ENCODE measurements at places on chromosomes 3 and 15. TPM values are rescaled to one million over a fixed set of nuclear protein-coding genes. Genes with fewer than 3 reads are reported as not detected.

GRCh38 chr15:43277231-43277823, 10.6 kb upstream of the TGM5 start:
- no peak for DNase-seq
- H3K36me3 ChIP-seq, result no peaks in the 10 kb centered on the region
- H3K4me1 ChIP-seq, result peaks cover 9% of the 10 kb centered on the region

DNA sequence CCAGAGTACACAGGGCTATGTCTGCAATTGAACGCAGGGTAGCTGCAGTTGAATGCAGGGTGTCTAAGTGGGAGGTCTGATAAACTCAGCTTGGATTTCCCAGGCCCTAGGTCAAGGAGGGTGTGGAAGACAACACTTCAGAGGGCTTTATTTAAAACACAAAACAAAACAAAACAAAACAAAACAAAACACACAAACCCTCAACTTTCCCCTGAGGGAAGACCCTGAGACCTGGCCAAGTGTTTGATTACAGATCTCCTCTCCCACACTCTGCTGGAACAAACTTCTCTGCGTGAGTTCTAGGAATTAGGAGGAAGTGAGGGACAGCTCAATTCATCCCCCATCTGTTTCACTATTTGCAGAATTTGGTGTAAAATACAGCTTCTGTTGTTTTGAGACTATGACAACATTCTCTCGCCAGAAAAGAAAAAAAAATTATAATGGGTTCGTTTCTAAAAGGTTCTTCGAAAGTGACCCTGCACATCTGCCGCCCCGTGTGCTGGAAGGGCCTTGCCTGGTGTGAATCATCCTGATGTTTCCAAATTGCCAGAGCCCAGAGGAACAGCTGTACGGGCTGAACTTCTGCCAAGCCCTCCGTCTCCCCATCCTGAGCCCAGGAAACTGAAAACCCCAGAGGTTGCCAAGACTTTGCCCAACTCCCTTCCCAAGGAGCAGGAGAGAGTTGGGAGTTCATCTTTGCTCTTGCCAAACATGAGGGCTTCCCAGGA, 73.3 kb upstream of the RAD18 start:
- DNase-seq, result peak; percentile 75
- no peak overlapping the region for H3K4me3 ChIP-seq
- peak overlapping the region; percentile 73 for H3K27ac ChIP-seq
- peaks cover 30% of the 10 kb centered on the region for H3K4me1 ChIP-seq

DNA sequence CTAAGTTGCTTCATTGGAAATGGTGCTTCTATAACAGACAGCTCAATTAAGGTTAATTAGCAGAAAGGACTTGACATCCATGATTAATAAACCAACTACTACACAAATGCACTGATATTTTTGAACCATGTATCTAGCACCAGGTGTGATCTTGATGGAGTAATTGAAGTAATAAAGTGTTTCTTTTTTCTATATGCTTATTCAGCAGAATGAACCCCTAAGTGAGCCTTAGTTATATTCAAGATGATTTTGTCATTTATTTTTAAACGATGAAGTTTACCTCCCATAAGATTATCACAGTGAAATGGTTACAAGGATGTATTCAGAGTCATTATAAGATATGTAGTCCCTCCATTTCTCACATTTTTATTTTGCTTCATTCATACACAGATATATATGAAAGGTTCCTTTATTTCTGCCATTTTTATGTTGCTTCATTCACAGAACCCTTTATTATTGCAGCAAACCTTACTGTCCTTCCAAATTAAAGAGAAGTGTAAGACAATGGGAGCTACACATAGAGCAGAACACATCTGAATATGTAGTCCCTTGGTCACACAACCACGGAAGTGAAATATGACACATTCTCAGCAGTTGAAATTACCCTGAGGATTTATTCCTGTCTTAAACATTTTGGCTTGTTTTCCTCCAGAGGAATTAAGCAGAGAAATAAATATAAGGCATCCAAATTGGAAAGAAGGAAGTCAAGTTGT, 295.0 kb downstream of the RAP2B start:
- H3K36me3 ChIP-seq, result no peaks in the 10 kb centered on the region
- H3K27me3 ChIP-seq, result no peaks in the 10 kb centered on the region
- H3K4me1 ChIP-seq, result no peaks in the 10 kb centered on the region
- H3K27ac ChIP-seq, result no peak overlapping the region
- H3K4me3 ChIP-seq, result no peak overlapping the region

DNA sequence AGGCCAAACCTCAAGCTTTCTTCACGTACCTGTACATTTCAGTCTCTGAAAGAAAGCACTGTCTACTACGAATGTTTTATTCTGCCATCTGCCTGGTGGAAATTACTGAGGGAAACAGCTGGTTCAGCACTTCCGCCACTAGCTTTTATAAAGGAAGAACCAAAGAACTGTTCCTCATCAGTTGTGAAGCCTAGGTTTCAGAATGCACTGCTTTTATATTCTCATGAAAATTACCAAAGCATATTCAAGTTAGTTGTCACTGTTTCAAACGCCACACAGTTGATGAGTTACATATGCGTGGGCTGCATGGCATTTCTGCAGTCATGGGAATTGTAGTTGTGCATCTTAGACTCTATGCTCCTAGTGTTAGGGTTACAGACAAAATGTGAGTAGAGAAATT, 21.5 kb upstream of the ZBTB38 start:
- no peak overlapping the region for H3K4me3 ChIP-seq
- no peak overlapping the region for H3K27ac ChIP-seq
- no peaks in the 10 kb centered on the region for H3K27me3 ChIP-seq
- DNase-seq, result no peak
- no peaks in the 10 kb centered on the region for H3K4me1 ChIP-seq

DNA sequence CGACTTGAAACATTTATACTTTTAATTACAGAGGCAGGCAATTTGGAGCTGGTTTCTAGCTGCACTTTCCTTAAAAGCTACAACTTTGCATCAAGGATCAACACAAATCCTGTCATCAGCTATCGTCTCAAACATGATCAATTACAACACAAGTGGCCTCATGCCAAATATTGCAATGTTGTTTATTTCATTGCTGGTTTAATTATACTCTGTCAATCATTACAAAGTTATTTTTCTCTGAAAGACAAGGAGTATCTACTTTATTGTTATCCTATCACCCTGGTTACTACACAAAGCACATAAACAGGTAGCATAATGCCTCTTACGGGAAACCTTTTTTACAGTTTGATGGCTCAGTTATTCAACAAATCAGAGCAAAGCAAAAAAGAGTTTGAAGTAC, 58.0 kb upstream of the FOXB1 start:
- no peak overlapping the region for H3K4me3 ChIP-seq
- peaks cover 40% of the 10 kb centered on the region for H3K27me3 ChIP-seq
- no peak overlapping the region for H3K27ac ChIP-seq
- H3K4me1 ChIP-seq, result no peaks in the 10 kb centered on the region

DNA sequence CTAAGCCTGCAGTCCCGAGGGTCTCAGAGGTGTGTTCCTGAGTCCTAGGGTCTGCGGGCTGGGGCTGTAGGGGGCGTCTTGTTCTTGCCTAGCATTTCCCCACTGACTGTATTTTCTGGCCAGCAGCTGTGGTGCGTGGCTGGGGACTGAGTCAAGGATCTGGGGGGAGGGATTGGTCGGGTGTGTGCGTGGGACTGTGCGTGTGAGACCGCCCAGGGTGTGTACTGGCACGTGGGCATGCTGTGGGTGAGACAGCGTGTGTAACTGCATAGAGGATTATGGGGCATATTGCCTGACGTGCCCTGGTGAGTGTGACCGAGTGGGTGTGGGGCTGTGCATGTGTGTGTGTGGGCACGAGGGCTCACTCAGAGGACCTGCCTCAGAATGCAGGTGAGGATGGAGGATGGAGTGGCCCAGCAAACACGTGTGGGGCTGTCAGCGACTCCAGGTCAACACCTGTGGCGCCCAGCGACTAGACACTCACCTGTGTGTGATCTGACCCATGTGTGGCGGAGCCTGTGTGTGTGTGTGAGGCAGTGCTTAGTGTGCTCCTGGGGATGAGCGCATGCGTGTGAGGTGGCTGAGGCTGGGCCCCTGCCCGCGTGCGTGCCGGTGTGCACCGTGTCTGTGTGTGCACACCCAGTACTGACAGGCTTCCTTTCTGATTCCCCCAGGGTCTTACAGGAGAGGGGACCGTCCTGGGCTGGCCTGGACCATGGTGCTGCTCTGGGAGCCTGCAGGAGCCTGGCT, 20.9 kb downstream of the FBLN2 start:
- no peak overlapping the region for H3K4me3 ChIP-seq
- H3K27me3 ChIP-seq, result no peaks in the 10 kb centered on the region

GRCh38 chr3:25901796-25902195, 111.9 kb downstream of the OXSM start:
- no peak overlapping the region for H3K27ac ChIP-seq
- H3K4me1 ChIP-seq, result no peaks in the 10 kb centered on the region
- H3K4me3 ChIP-seq, result no peak overlapping the region
- H3K27me3 ChIP-seq, result no peaks in the 10 kb centered on the region

GRCh38 chr15:66459818-66460615, 37.5 kb downstream of the SNAPC5 start:
- H3K4me1 ChIP-seq, result no peaks in the 10 kb centered on the region
- no peak for DNase-seq
- no peaks in the 10 kb centered on the region for H3K27me3 ChIP-seq

DNA sequence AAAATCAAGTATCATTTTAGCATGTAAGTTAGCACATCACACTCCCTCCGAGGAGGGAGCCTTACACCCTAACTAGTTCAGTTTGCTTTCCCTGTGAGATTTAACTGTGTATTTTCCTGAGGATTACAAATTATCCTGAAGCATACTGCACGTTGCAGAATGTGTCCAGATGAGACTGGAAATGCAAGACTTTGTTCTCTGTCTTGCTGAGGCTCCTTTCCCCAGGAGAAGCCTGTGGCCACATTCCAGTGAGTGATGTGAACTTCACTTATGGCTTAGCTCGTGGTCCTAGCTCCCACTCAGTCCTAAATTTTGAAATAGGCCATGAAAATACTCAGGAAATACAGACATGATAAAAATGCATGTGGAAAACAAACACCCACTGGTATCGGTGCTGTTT, 23.7 kb downstream of the PDZRN3 start:
- peaks cover 94% of the 10 kb centered on the region for H3K4me1 ChIP-seq
- no peaks in the 10 kb centered on the region for H3K27me3 ChIP-seq
- no peak overlapping the region for H3K4me3 ChIP-seq
- peak overlapping the region; percentile 96 for H3K27ac ChIP-seq
- peaks cover 5% of the 10 kb centered on the region for H3K36me3 ChIP-seq
- DNase-seq, result no peak

DNA sequence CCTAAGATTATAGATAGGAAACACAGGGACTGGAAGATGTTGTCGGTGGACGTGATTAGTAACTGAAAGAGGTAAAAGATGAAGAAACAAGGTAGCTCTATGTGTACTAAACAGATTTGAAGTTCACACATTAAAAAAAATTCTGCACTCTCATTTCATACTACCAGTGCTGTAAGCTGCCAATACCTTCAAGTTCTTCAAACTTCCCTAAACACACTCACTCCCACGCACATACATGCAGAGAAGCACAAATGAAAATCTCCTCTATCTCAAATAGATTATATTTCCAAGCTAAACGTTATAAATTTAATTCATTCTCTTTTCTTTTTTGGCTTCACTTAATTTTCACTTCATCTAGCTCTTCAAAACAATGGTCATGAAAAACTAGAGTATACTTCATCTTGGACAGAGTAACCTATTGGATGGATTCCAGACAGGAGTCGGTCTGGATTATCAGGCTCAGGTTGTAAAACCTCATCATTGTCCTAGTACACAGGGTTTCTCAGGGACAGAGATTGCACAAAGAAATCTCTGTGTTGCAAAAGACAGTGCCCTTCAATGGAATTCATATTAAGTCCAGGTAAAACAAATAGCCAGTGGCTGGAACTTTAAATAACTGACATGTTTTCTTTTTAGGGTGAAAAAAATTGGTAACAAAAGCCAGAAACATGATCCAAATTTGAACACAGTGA, 408.1 kb upstream of the ZNF385D start:
- H3K4me1 ChIP-seq, result no peaks in the 10 kb centered on the region
- no peak overlapping the region for H3K4me3 ChIP-seq
- H3K27me3 ChIP-seq, result no peaks in the 10 kb centered on the region
- DNase-seq, result no peak
- H3K36me3 ChIP-seq, result no peaks in the 10 kb centered on the region

GRCh38 chr3:69090021-69090420, 5.3 kb downstream of the ARL6IP5 start:
- H3K4me3 ChIP-seq, result peak overlapping the region; percentile 92
- peaks cover 100% of the 10 kb centered on the region for H3K4me1 ChIP-seq
- peaks cover 12% of the 10 kb centered on the region for H3K36me3 ChIP-seq
- DNase-seq, result no peak
- no peaks in the 10 kb centered on the region for H3K27me3 ChIP-seq

DNA sequence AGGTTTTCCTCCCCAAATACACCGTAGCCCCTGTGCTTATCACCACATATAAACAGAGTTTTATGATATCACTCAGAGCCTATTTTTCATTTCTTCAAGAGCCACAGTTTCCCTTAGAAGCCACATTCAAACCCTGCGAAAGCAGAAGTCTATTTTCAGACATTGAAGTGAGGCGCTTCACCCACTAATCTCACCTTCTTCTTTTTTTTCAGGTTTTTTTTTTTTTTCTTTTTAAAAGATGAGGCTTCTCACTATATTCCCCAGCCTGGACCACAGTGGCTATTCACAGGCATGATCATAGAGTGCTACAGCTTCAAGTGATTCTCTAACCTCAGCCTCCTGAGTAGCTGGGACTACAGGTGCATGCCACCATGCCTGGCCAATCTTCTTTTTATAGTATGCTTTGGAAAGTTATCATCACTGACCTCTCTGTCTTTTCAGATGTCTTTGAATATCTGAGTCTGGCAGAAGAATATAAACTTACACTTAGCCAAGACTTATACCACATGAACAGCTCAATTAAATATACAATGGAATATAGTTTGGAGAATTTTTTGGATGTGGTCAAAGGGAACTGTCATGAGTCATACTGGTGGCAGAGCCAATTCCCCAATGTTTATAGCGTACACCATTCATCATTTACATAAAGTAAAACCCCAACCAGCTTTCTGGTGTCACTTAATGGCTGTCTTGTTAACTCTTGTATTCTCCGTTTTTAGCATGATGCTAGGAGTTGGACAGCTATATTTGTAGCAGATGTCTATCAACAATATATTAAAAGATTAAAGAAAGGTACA, 59.7 kb upstream of the CCDC50 start:
- H3K36me3 ChIP-seq, result no peaks in the 10 kb centered on the region
- H3K27me3 ChIP-seq, result no peaks in the 10 kb centered on the region
- H3K27ac ChIP-seq, result no peak overlapping the region
- H3K4me3 ChIP-seq, result no peak overlapping the region

DNA sequence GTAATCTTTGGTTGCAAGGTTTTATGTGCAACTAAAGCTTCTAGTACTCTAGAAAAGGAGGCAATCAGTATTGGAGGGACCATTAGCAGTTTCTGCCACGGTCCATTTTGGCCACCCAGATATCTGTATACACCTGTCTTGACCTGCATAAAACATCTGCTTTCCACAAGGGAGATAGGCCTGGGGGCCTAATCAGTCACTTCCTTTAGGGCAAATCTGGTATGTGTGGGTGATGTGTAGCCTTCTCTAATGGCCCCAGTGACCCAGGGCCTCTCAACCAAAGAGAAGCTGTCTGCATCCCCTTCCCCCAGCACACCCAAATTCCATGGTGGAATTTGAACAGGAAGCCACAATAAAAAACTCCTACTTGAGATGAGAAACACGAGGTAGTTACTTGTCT, 19.5 kb downstream of the IRAK2 start:
- no peak overlapping the region for H3K4me3 ChIP-seq
- peaks cover 23% of the 10 kb centered on the region for H3K4me1 ChIP-seq
- no peak for DNase-seq
- H3K27me3 ChIP-seq, result no peaks in the 10 kb centered on the region
- no peaks in the 10 kb centered on the region for H3K36me3 ChIP-seq
- no peak overlapping the region for H3K27ac ChIP-seq

- no peak overlapping the region for H3K4me3 ChIP-seq
- H3K36me3 ChIP-seq, result no peaks in the 10 kb centered on the region
- H3K4me1 ChIP-seq, result peaks cover 96% of the 10 kb centered on the region
- no peaks in the 10 kb centered on the region for H3K27me3 ChIP-seq
- peak overlapping the region; percentile 81 for H3K27ac ChIP-seq
Observed at GRCh38 chr3:188218603-188219002, 64.6 kb downstream of the LPP start.

The RASA2 gene
- 4.3 TPM for total RNA-seq

The CEMIP gene
- total RNA-seq, result 0.44 TPM

The CPA3 gene
- 1.4 TPM for total RNA-seq

Data from left ventricle myocardium inferior (tissue), 1 donor.